ENCODE measurements at places on chromosomes 6 and 20. TPM values are rescaled to one million over a fixed set of nuclear protein-coding genes. Genes with fewer than 3 reads are reported as not detected.

DYNLRB1 gene
- total RNA-seq: 107 TPM

SIRPG gene
- not detected for total RNA-seq

SAMD3 gene
- total RNA-seq: 1.9 TPM

CCN6 gene
- not detected for total RNA-seq

ZNF311 gene
- 4.2 TPM for total RNA-seq

PRPF6 gene
- total RNA-seq: 76.9 TPM

Measured in H1 (cell line).